ENCODE measurements at places on chromosomes 2 and 18.

- no peak for DNase-seq
Observed at GRCh38 chr18:57640749-57641148, 19.1 kb upstream of the NARS1 start.

DNA sequence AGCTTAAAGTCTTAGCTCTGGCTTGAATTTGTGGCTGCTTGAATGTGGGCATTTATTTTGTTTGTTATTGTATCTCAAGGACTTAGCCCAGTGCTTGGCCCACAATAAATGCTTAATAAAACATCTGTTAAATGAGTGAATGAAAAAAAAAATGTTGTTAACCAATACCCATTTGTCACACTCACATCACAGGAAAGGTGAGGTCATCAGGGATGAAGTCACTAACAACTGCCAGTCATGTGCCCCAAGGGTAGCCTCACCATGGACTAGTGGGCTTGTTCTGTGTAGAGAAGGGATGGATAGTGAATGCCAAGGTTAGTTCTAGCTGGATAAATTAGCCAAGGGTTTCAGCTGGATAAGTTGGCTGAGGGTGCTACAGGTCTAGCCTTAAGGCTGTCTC, 3.0 kb downstream of the NRBP1 start:
- DNase-seq: no peak

DNA sequence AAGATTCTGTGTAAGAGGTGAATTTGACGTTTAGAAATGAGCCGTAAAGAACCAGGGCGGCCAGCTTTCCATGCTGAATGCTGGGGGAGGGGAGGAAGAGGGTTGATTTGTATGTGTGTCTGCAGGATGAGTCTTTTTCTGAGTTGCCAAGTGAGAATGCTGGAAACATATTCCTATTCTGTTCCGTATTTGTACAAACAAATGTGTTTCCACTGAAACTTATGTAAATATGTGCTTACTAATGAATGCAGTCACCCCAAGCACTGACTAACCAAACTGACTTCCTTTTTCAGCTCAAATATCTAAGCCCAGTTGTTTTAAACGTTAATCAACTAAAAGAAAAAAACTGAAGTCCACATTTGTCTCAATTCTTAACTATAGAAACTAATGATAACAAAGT, 74.9 kb upstream of the APCDD1 start:
- no peak for DNase-seq

GRCh38 chr2:156177654-156178053, 154.9 kb downstream of the NR4A2 start:
- no peak for DNase-seq

GRCh38 chr2:135926605-135927004, 50.4 kb upstream of the MCM6 start:
- no peak for DNase-seq

DNA sequence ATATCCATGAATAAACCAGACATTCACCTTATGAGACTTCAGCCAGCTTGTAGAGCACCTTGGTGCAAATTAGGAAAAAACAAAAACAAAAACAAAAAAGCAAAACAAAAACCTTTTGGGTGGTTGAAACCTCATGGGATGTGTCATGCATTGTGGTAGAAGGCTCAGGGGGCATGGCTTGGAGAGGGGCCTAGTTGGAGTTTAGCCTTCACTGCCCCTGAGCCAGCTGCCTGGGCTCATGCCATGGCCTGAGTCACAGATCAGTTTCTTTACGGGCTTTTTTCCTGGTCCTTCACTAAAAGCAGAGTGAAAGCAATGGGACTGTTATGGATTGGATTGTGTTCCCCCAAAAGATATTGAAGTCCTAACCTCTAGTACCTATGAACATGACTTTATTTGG, 22.0 kb upstream of the DAPL1 start:
- DNase-seq: no peak

DNA sequence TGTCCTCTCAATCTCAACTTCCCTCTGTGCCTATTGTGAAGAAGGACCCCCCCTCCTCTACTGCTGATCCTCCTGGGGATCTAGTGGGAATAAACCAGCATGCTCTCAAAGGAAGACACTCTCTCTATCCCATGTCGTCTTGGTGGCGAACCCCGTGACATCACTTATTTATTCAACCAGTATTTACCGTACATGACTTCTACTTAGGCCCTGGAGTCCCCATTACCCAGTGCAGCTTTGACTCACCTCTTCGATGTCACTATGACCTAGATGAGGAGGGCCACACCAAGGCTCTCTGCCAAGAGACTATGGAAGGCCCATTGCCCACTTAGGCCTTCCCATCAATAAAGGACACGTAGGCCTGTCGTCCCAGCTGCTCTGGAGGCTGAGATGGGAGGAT, 16.7 kb downstream of the ASPRV1 start:
- DNase-seq: no peak

- no peak for DNase-seq
Observed at GRCh38 chr2:204486805-204487204, 58.5 kb upstream of the PARD3B start.

- no peak for DNase-seq
Observed at GRCh38 chr2:174195253-174195652, 53.1 kb downstream of the OLA1 start.

DNA sequence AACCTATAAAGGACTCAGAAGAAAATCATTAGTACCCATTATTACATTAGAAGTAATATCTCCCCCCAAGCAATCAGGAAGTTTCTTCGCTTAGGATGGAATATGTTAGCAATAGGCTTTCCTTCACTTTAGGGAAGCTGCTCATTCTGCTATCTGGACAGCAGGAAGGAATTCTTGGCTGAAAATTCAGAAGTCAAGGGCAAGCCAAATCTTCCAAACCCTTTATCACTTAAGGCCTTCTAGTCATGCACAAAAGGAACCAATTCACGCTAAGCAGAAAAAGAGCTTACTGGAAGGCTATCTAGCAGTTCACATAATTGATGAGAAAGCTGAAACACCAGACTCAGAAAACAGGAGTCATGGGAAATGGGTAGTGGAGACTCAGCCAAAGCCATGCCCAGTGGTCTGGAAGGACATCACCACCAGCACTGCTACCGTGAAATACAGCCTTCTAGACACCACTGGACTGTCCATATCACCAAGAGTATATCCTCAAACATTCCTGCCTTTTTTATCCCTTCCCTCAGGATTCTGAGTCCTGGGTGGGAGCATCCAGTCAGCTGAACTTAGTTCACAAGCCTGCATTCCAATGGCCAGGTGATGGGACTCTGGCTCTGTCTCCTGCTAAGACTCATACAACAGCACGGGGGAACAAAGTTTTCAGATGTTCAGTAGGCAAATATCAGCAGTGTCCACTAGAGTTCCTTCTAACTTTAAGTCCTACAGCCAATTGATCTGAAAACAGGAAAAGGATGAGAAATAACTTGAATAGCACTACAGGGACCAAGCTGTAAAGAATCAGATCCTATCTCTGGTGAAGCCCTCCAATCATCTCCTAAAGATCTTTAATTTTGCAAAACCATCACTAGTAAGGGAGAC, 14.8 kb upstream of the ADAM17 start:
- no peak for DNase-seq

GRCh38 chr2:213934560-213934959, 476.3 kb upstream of the VWC2L start:
- no peak for DNase-seq

DNA sequence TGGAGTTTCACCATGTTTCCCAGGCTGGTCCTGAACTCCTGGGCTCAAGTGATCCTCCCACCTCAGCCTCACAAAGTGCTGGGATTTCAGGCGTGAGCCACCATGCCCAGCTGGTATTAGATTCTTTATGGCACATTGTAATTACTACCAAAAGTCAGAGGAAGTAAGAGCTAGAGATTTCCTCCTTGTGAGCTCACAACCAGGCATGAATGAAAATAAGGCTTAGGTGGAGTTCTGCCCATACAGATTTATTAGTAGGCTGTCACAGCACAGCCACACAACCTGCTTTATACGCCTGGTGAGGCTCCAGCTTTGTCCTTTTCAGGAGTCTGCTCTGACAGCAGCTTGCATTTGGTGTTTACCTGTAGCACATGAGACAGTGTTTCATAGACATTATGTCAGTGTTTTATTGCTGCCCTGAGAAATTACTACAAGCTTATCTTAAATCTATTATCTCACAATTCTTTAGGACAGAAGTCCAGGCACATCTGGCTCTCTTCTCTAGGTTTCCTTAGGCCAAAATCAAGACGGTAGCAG, 156.6 kb downstream of the TANC1 start:
- no peak for DNase-seq

DNA sequence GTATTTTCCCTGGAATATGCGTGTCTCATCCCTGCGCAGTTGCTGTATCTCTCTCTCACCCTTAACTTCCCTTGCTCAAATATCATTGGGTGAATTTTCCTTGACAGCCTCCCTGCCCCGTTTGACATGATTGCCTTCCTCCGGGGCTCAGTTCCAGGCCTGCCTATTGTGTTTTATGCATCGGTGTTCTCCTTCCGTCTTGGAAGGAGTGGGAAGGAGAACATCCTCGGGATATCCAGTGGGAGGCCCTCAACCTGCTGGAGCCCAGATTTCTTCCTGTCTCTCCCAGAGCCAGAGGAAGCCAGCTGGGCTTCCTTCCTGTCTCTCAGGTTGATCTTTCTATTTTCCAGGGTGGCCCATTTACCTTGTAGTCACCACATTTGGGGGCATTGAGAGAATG, 434.7 kb upstream of the HS6ST1 start:
- no peak for DNase-seq

DNA sequence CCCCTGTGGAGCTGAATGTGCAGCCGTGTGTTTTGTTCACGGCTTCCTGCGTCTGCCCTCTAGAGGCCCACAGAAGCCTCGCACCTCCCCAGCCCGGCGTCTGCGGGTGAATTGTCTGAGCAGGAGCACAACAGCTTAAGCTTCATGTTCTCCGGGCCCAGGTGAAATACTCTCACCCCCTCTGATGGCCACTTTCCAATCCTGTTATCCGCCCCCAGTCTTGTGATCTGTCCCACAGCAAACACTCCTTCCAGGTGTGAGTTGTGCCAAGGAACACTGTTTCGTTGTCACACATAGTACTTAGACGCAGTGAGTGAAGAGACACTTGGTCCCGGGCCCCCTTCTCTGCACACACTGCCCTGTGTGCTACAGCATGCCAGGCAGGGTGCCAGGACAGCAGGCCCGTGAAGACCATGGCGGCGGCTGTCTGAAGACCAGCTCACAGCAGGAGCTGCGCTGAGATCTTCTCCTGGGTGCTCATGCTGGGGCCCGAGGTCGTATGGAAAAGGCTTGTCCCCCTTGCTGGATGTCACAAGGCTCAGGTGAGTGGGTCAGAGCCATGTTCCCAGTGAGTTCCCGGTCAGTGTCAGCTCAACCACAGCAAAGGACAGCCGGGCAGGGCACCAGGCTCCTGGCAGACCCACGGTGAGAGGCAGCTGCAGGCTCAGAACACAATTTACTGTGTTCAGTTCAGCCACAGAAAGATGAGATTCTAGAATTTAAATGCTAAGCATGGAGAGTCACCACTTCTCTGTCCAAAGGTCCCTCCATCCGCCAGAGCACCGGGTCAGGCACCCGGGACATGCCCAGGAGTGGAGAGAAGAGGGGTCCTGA, 6.8 kb upstream of the PXDN start:
- no peak for DNase-seq

DNA sequence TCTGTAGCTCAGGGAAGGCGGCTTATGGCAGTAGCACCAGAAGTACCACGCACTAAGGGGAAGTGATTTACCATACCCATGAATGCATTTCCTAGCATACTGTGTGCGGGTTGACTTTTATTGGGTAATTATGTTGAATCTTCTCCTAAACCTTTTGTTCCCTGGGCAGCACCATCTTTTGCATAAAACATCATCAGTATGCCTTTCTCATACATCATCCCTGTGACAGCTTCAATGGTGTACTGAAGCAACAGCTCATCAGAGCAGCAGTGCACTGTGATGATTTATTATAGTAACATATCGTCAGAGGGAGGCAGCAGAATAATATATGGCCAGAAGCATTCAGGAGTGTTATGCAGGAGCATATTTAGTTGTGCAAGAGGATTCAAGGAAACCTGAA, 204.9 kb downstream of the CDH7 start:
- no peak for DNase-seq

DNA sequence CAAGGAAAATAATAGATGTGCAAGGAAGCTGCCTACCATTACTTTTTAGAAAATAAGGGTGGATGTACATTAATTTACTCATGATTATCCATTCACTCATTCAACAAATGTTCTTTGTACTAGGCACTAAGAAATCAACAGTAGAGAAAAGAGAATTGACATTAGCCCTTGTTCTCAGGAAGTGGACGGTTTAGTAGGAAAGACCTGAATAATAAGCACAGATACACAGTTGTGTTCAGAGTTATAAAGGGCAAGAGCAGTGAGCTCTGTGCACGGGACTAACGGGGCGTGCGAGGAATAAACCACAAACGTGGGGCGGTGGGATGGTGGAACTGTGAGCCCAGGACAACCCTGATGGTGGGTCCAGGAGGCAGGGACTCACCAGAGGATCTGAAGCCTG, 94.4 kb upstream of the MBOAT2 start:
- no peak for DNase-seq

DNA sequence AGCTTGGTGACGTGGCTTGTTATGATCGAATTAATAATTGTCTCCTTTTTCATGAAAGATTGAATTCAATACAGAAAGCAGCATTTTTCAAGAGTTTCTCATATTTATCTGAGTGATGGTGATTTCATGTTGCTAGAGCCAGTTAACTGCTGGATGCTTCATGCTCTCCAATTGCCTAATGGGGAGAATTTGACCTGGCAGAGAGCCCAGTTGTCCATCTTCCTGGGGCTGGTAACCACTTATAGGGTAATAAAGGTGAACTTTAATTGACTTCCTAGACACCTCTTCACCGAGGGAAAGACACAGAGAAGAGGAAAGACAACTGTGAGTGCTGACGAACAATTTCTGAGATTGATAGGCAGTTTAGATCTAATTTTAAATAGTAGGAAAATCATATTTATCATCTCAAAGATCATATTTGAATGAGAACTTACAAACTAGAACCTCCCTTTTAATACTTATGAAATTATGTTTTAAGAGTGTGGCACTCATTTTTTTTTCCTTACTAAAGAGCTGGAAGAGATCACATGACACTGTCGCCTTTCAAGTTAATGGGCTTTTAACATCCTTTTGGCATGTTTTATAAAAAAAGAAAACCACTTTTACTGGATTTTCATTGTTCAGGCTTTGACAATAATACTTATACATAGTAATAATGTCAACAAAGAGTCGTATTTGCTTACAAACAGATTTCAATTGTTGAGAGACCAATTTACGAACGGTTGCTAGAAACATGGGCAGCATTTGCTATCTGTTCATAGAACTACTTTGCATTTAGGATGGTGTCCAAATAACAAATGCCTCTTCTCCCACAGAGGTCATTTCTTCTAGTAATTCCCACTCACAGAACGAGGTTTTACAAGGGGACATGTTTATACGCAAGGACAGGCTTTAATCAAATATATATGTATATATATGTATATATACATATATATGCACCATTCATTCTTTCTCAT, 153.3 kb downstream of the RAPGEF4 start:
- no peak for DNase-seq

DNA sequence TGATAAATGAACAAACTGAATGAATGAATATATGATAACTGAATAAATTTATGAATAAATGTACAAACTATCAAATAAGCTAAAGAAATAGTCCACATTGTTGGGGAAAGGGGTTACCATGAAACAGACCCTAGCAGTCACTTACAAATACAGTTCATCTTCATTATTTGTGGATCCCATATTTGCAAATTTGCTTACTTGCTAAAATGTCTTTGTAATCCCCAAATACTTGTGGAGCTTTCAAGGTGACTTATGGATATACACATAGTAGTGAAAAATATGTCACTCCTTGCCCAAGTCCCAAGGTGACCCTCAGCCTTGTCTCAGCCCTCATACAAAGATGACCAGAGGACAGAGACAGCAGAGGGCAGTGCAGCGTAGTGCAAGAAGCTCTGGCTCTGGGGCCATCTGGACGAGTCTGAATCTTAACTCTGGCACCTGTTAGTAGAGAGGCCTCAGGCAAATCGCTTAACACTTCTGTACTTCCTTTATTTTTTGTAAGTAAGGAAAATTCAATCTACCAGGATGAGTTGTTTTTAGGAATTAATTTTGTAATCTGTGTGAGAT, 3.1 kb downstream of the PAIP2B start:
- no peak for DNase-seq
